ENCODE measurements at places on chromosomes 13 and 19. TPM values are rescaled to one million over a fixed set of nuclear protein-coding genes. Genes with fewer than 3 reads are reported as not detected.

DAND5 gene
- total RNA-seq = 0.15 TPM

TEX26 gene
- total RNA-seq = not detected

DNA sequence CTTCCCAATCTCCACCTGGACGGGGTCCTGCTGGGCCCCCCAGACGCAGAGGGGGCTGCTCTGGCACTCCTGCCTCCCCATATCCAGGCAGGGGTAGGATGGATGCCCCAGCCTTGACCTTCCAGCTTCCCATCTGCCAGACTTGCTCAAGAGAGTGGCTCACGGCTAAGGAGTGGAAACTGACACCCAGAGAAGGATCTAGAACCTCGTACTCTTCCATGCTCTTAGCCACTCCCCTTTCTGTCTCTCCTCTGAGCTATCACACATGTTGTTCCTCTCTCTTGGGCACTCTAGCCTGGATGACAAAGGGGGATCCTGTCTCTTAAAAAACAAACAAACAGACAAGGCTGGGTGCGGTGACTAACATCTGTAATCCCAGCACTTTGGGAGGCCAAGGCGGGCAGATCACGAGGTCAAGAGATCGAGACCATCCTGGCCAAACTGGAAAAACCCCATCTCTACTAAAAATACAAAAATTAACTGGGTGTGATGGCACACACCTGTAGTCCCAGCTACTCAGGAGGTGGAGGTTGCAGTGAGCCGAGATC is 12.2 kb upstream of the FUT5 start:
- no peaks in the 10 kb centered on the region for H3K27me3 ChIP-seq
- H3K4me3 ChIP-seq = no peak overlapping the region
- H3K4me1 ChIP-seq = no peaks in the 10 kb centered on the region
- DNase-seq = no peak
- H3K27ac ChIP-seq = no peak overlapping the region

DNA sequence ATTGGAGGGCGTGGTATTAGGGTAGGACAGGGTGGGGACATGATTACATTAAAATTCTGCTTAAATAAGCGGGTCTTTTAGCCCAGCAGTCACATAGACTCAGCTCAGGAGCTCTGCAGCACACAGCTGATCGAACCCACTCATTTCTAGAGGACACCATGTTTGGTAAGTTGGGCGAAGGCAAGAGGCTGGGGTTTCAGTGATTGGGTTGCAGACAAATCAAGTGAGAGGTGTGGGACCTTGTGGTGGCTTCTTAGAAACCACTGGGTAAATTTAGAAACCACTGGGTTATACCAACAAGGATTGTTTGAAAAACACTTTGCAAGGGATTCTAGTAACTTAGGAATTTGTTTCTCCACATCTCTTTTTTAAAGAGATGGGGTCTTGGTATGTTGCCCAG is at the start of gene LEUTX:
Gene LEUTX (plus strand): TSS at position 92 of the 400 bp plus-strand sequence. CDS start 67 bp downstream, at position 159.
- H3K36me3 ChIP-seq = no peaks in the 10 kb centered on the region
- DNase-seq = peak; percentile 55
- 0 out of 2 replicates have a peak within 1 kb of the TSS, but pooled peaks have one; percentile 0 for H3K4me3 ChIP-seq
- peaks cover 17% of the 10 kb centered on the region for H3K4me1 ChIP-seq
- no peak within 1 kb of the TSS for H3K27ac ChIP-seq

DNA sequence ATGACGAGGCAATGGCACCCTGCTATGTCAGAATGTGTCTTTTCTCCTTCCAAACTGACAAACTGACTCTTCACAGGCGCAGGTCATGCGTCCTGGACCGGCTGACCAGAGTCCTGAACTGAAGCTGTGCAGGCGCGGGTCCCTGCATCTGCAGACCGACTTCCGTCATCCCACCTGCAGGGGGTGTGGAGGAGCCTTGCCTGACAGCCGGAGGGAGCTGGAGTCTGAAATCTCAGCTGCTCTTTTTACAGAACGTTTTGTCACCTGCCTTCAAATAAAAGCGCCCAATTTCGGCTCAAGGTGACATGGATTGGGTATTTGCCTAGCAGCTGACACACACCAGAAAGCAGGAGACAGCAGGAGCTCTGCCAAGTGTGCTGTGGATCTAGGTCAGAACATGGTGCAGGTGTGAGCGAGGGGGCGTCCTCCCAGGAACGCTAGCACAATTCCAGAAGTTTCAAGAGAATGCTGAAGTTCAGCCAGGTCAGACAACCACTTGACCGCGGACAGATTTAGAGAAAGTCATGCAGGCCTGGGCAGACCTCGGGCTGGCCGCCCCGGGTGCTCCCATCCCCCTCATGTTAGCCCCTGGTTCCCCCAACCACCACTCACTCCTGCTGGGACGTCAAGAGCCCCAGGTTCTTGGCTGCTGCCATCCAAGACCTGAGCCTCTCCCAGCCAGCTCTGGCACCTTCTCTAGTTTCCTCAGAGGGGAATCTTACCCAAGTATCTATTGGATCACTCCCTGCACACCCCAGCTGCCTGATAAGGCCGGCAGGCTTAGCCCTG is 32.8 kb downstream of the ELL start:
- no peak overlapping the region for H3K4me3 ChIP-seq
- H3K27ac ChIP-seq = no peak overlapping the region
- no peaks in the 10 kb centered on the region for H3K27me3 ChIP-seq
- peaks cover 3% of the 10 kb centered on the region for H3K36me3 ChIP-seq
- no peaks in the 10 kb centered on the region for H3K4me1 ChIP-seq

GRCh38 chr19:5751709-5752108 is 31.3 kb downstream of the CATSPERD start:
- H3K4me1 ChIP-seq = no peaks in the 10 kb centered on the region
- H3K27me3 ChIP-seq = no peaks in the 10 kb centered on the region
- no peak overlapping the region for H3K4me3 ChIP-seq
- no peak overlapping the region for H3K27ac ChIP-seq
- H3K36me3 ChIP-seq = no peaks in the 10 kb centered on the region

- H3K36me3 ChIP-seq = no peaks in the 10 kb centered on the region
- H3K4me3 ChIP-seq = peak within 1 kb of the TSS; percentile 85
- no peaks in the 10 kb centered on the region for H3K27me3 ChIP-seq
- peak within 1 kb of the TSS; percentile 54 for H3K27ac ChIP-seq
These were observed at the start of gene DGKH for GRCh38 chr13:42048342-42048683. Gene DGKH (plus strand): TSS chr13:42048648. CDS start chr13:42048774, 126 bp downstream.

DNA sequence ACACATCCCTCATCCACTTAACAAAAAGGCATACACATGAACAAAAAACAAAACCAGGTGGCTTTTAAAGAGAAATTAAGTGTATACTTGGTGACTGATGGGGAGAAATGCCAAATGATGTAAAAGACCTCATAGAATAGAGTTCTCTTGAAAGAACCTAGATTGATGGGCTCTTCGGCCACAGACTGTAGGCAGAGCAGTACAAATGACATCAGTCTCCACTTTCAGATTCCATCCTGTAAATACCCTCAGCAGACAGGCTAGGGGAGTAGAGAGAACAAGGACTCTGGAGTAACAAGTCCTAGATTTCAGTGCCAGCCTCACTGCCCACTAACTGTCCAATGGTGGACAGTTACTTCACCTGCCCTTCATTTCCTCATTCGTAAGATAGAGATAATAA is 203.8 kb downstream of the MZT1 start:
- no peaks in the 10 kb centered on the region for H3K36me3 ChIP-seq
- DNase-seq = no peak
- no peak overlapping the region for H3K27ac ChIP-seq
- H3K4me1 ChIP-seq = no peaks in the 10 kb centered on the region
- H3K27me3 ChIP-seq = no peaks in the 10 kb centered on the region
- H3K4me3 ChIP-seq = no peak overlapping the region

FGF21 gene
- total RNA-seq = not detected

GRCh38 chr13:95463531-95463930 is 89.0 kb upstream of the CLDN10 start:
- no peak for DNase-seq
- no peak overlapping the region for H3K27ac ChIP-seq
- no peak overlapping the region for H3K4me3 ChIP-seq
- H3K4me1 ChIP-seq = no peaks in the 10 kb centered on the region

DNA sequence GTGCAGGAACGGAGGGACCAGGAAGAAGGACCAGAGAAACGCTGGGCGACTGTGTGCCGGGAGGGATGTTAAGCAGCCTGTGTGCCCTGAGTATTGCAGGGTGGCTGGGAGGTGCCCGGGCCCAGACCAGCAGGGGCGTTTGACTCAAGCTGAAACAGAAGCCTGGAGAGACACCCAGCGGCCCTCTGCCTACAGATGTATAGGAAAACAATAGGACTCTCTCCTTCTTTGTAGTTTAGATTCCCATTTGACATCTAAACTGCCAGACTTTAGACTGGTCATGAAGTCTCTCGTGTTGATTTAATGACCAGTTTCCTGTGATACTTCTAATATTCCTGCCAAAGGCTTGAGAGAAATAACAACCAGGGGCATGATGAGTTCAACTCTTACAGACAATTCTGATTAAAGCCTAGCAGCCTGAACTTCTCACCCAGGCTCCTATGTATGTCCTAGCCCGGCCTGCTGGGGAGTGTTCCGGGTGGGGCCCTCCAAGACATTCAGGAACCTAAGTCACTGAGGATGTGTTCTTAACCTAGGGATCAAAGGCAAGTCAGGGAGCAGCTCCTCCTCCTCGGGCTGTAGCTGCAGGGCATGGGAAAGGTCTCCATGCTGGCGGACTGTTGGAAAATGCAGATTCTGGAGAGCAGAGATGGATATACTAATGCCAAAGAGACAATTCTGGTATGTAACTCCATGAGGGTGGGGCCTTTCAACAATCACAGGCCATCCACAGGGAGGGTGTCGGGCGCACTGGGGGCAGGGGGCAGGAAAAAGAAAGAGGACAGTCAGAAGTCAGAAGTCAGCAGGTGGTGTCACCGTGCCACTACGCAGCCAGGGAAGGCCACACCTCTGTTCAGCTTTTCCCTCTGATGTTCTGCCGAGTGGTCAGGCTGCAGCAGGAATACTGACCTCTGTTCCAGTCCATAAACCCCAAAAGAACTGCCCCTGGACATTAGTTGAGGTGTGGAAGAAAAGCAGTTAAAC is 131.8 kb downstream of the STARD13 start:
- no peak overlapping the region for H3K27ac ChIP-seq
- no peak overlapping the region for H3K4me3 ChIP-seq
- peaks cover 4% of the 10 kb centered on the region for H3K36me3 ChIP-seq
- DNase-seq = no peak
- H3K4me1 ChIP-seq = peaks cover 26% of the 10 kb centered on the region

- H3K4me3 ChIP-seq = no peak overlapping the region
- no peak for DNase-seq
- H3K36me3 ChIP-seq = no peaks in the 10 kb centered on the region
- H3K27ac ChIP-seq = no peak overlapping the region
These were observed 20.5 kb downstream of the IQCN start for GRCh38 chr19:18253716-18254115.

TOMM40 gene
- total RNA-seq = 187 TPM

FGF9 gene
- total RNA-seq = 1.3 TPM

GRCh38 chr19:46392837-46393236 is 20.5 kb downstream of the CCDC8 start:
- H3K27ac ChIP-seq = no peak overlapping the region
- H3K27me3 ChIP-seq = no peaks in the 10 kb centered on the region
- no peak for DNase-seq
- no peak overlapping the region for H3K4me3 ChIP-seq
- H3K36me3 ChIP-seq = peaks cover 26% of the 10 kb centered on the region
- no peaks in the 10 kb centered on the region for H3K4me1 ChIP-seq

- DNase-seq = no peak
- no peaks in the 10 kb centered on the region for H3K27me3 ChIP-seq
- H3K36me3 ChIP-seq = no peaks in the 10 kb centered on the region
- H3K27ac ChIP-seq = peak overlapping the region; percentile 45
- H3K4me1 ChIP-seq = peaks cover 23% of the 10 kb centered on the region
- no peak overlapping the region for H3K4me3 ChIP-seq
These were observed 3.9 kb upstream of the B9D2 start for GRCh38 chr19:41367848-41368301.

CASP14 gene
- 0.11 TPM for total RNA-seq

GRCh38 chr19:46975925-46976782 is 43.5 kb upstream of the NPAS1 start:
- peaks cover 3% of the 10 kb centered on the region for H3K4me1 ChIP-seq
- H3K27ac ChIP-seq = no peak overlapping the region
- H3K4me3 ChIP-seq = no peak overlapping the region
- H3K36me3 ChIP-seq = no peaks in the 10 kb centered on the region

SIGLEC11 gene
- not detected for total RNA-seq

- H3K27ac ChIP-seq = no peak overlapping the region
- DNase-seq = no peak
- no peaks in the 10 kb centered on the region for H3K27me3 ChIP-seq
- H3K4me3 ChIP-seq = no peak overlapping the region
These were observed 894.9 kb upstream of the PCDH9 start for GRCh38 chr13:68125087-68125480.

GRCh38 chr13:47179321-47179720 is 282.5 kb upstream of the HTR2A start:
- no peaks in the 10 kb centered on the region for H3K27me3 ChIP-seq
- H3K4me1 ChIP-seq = no peaks in the 10 kb centered on the region
- H3K36me3 ChIP-seq = no peaks in the 10 kb centered on the region

TMEM38A gene
- total RNA-seq = 17.2 TPM

DNA sequence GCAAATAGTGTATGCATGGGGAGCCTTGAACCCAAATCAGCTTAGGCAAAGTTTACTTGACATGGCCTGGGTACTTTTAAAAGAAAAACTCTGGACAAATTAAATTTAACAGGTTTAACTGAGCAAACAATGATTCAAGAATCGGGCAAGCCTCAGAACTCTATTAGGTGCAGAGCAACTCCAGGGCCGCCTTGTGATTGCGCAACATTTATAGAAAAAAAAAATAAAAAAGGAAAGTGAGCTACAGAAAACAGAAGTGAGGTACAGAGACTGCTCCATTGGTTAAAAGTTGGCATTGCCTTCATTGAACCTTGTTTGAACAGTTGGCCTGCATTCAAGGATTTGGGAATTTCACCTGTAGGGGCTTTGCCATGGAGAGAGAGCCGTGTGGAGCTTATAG is 421.0 kb upstream of the TSHZ3 start:
- H3K27ac ChIP-seq = no peak overlapping the region
- H3K4me1 ChIP-seq = no peaks in the 10 kb centered on the region
- no peak for DNase-seq
- no peak overlapping the region for H3K4me3 ChIP-seq
- no peaks in the 10 kb centered on the region for H3K36me3 ChIP-seq
- no peaks in the 10 kb centered on the region for H3K27me3 ChIP-seq

DNA sequence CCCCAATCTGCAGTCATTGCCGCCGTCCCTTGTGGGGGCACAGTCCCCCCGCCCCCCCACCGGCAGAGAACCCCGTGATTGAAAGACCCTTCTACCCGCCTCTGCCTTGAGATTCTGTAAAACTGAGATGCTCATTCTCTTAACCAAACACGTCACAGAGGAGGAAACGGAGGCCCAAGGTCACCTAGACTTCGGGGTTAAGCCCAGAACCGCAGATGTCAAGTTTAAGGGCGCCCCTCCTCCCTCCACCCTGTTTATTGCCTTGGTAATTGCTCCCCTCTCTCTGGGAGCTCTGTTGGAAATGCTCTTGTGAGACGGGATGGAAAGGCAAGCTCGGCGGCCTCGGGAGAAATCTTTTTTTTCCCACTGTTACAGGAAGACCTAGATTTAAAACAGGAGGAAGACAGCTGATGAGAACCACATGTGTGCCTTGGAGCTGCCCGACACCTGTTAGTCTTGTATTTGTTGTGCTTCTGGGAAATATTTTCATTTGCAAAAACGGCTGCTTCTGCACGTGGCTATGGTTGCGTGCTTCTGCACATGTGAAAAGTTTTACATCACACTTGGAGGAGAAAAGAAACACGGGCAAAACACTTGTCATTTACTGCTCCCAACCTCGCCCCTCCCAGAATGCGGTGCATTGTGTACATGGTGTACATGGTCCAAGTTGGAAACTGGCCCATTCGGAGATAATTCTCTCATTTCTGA is 1.1 kb upstream of the MED26 start:
- peak; percentile 33 for DNase-seq
- peak overlapping the region; percentile 68 for H3K4me3 ChIP-seq
- H3K36me3 ChIP-seq = peaks cover 18% of the 10 kb centered on the region
- peak overlapping the region; percentile 97 for H3K27ac ChIP-seq

Data from GM12878 (cell line).